Activated CD4-positive, CD25-positive, alpha-beta regulatory T cell treated with anti-CD3 and anti-CD28 coated beads, Interleukin-2, amount 50 U/mL, for 72 hours (primary cell): ENCODE measurements at places on chromosomes 2 and 18.

GRCh38 chr2:164793529-164793928 is 48.1 kb downstream of the COBLL1 start:
- DNase-seq: no peak

DNA sequence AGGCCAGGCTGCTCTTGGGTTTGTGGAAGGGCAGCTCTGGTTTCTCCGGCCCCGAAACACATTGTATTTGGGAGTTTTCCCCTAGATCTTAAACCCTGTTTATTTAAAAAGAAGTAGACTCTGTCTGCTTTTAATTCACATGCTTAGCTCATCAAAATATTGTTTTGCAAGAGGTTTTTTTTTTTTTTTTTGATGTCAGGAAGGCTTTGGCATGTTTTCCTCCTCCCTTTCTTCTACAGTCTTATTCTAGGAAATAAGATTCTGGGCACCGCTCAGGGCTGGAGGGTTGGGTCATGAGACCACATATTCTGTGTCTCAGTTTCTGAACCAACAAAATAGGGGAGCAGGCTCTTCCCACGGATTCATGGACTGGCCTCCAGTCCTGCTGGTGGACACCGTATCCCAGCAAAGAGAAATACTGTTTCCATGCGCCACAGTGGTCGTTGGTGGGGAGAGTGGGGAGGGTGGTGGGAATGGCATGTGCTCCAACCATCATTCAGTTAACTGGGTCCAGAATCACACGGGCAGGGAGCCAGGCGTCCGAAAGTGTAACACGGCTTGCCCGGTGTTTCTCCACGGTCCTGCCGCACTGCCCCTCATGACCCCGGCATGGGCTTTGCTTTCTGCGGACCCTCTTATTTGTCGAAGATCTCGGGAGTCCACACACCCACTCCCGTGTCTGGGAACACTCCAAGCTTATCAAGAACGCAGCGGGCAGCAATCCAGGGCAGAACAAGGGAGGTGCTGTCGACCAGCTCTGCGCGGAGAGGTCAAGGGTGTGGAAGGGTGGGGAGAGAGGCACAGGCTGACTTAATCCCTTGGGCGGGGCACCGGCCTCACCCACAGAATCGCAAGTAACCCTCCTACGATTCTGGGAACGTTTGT is 176.7 kb downstream of the GLI2 start:
- no peak for DNase-seq

DNA sequence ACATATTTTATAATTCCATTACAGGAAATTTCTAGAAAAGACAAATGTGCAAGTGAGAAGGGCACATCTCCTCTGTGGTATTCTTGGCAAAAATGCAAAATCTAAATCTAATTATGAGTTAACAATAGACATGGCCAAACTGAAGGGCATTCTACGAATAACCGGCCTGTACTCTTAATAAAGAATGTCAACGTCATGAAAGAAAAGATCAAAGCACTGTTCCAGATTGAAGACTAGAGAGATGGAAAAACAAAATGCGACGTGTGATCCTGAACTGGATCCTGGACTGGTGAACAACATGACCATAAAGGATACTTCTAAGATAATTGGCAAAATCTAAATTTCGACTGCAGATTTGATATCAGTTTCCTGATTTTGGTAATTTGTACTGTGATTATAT is 3.0 kb downstream of the CDKL4 start:
- no peak for DNase-seq

DNA sequence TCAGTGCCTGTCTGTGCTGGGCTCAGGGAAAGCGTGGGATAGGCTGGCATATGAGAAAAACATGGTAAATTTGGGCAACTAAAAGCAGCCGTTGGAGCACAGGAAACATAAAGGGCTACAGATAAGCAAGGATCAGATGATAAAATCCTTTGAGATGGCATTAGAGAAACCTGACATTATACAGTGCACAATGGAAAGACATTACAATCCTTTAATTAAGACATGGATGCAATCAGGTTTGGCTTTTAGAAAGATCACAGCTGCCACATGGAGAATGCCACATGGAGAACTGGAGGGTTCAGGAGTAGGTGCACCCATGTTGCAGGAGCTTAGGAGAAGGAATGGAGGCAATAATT is 117.3 kb downstream of the CDC42EP3 start:
- no peak for DNase-seq

DNA sequence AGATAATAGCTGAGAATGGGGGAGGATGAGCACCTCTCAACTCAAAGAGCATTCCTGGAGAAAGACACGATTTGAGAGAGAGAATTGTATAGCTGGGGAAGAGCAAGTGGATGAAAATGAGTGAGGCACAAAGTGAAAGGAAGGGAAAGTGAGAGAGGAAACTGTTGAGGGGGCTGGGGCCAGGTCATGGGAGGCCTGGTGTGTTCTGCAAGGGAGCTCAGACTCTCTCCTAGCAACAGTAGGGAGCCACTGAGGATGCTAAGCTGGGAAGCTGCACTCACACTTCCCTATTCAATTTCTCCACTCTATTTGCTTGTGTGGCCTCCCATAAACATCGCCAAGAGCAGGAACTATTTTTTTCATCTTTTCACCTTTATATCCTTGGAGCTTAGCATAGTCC is 14.8 kb downstream of the EVA1A start:
- no peak for DNase-seq

DNA sequence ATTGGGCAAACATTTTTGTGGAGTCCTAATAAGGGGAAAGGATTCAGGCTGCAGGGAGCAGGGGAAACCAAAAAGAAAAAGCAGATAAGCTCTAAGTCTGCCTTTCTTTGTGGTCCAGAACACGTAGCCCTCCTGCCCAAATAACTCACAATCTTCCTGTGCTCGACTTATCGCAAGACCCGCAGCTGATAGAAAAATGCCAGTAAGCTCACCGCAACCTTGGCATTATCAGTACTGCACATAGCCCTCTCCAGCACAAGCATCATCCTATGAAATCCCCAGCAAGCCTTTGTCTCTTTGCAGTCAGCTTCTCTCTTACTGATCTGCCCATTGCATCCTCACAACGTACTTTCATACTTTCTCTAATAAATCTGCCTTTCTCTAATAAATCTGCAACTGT is 202.4 kb upstream of the HNRNPA3 start:
- no peak for DNase-seq
